ENCODE measurements at places on chromosomes 7 and 10.

GRCh38 chr7:6729492-6730342 lies 23.0 kb upstream of the ZNF12 start:
- no peak for DNase-seq

- DNase-seq, result no peak
Observed at GRCh38 chr10:114283091-114283490, 44.0 kb downstream of the VWA2 start.

DNA sequence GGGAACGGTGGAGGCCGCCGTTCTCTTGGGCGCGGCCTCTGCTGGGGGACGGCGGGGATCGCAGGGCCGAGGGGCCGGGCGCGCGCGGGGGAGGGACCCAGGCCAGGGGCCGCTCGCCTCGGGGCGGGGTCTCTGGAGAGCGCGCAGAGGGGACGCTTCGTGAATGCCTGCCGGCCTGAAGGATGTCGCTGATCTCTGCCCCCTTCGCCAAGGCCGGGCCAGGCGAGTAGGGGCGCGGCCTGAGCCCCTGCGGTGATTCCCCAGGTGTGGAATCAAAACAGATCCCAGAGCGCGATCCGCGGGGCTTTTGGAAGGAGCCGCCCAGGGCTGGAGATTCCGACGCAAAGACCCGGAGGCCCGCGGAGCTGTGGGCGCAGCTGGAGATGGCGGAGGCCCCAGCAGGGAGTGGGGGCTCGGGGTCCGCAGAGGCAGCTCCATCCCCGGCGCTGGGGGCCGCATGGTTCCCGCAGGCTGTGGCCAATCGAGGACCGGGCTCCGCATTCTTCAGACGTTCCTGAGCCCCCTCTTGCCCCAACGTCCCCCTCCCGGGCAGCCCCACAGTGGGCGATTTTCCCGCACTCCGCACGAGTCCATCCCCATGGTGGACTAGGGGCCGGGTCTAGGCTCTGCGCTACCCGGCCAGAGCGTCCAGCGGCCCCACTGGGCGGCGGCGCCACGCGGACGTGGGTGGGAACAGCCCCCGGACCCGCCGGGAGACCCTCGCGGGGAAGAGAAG lies 166.0 kb downstream of the ACTR3B start:
- DNase-seq, result no peak

GRCh38 chr10:100738055-100738827 lies 7.1 kb upstream of the PAX2 start:
- no peak for DNase-seq

- DNase-seq, result no peak
Observed at GRCh38 chr7:44740055-44740454, 8.6 kb upstream of the ZMIZ2 start.

DNA sequence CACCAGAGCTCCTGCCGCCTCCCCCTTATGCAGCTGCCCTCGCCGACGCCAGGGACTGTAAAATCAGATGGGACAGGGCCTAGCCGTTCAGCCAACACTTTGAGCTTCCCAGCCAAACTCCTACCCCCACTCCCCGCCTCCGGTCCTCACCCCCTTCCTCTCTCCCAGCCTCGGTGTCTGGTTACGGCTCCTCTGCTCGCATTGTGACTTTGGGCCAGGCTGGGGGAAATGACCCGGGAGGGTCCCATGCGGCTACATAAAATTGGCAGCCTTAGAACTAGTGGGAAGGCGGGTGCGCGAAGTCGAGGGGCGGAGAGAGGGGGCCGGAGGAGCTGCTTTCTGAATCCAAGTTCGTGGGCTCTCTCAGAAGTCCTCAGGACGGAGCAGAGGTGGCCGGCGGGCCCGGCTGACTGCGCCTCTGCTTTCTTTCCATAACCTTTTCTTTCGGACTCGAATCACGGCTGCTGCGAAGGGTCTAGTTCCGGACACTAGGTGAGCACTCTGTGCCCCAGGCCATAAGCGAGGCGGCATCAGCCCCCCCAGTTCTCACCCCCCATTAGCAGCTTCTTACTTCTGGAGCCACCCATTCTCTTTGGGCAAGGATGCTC lies at the start of gene KAZALD1:
KAZALD1 (plus strand) TSS at position 366 of the 608 bp plus-strand sequence. CDS start 604 bp downstream, outside the sequence.
- DNase-seq, result no peak

DNA sequence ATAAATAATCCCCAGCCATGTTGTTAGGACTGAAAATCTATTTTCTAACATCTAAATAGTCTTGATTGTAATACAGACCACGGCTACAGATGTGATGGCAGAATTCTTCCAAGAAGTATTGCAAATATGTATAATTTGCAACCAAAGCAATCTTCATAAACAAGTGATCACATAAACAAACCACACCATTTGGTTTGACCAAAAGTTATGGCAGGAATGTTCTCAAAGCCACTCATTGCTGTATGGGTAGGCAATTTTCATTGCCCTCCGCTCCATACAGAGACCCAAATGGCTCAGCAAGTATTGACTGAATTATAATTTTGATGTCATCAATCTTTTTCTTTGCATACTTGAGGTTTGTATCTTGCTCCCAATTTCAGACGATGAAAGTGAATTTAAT lies 19.0 kb upstream of the RHOBTB1 start:
- DNase-seq, result no peak

GRCh38 chr10:6802759-6803426 lies 222.8 kb upstream of the PRKCQ start:
- DNase-seq, result no peak

DNA sequence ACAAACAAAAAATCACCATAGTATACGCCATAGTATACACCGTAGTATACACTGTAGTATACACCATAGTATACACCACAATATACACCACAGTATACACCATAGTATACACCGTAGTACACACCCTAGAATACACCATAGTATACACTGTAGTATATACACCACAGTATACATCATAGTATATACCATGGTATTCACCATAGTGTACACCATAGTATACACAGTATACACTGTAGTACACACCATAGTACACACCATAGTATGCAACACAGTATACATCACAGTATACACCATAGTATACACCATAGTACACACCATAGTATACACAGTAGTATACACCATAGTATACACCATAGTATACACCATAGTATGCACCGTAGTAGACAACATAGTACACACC lies 157.6 kb upstream of the ADARB2 start:
- no peak for DNase-seq

GRCh38 chr10:71745664-71746250 lies 26.2 kb upstream of the C10orf105 start:
- DNase-seq, result no peak

DNA sequence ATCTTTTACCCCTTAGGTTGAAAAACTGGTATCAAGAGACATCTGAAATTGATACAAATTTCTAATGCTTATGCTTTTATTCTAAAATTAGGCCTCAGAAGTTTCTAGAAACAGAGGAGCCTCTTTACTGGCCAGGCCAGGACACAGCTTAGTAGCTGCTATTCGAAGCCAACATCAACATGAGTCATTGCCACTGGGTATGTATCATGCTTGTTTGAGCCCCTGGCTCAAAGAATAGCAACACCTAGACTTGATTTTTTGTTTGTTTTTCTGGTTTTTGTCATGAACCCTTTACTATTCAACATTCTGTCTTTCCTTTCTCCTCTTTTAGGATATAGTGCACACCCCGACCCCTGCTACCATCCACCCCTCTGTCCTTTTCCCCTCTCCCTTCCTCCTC lies 90.9 kb upstream of the STK17A start:
- DNase-seq, result no peak

- no peak for DNase-seq
Observed at GRCh38 chr10:452512-453426, 236.7 kb downstream of the DIP2C start.

DNA sequence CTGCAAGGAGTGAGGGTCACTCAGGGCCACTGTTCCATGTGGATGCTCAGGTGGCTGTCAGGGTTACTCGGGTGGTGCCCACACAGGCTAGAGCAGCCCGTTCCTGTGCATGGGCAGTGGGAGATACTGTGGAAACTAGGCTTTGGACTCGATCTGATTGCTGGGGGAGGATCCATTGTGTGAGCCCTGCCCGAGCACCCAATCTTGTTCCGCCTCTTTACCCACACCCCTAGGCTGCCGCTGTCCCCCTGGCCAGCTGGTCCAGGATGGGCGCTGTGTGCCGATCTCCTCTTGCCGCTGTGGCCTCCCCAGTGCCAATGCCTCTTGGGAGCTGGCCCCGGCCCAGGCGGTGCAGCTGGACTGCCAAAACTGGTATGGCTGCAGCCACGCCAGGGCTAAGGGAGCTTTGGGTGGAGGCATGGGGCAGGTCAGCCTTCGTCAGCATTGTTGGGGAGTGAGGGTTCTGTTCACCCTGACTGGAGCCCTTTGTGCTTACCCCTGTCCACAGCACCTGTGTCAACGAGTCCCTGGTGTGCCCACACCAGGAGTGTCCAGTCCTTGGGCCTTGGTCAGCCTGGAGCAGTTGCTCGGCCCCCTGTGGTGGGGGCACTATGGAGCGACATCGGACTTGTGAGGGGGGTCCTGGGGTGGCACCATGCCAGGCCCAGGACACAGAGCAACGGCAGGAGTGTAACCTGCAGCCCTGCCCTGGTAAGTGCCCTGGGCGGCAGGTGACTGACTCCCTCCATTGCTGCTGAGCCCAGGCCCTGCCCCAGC lies 12.4 kb upstream of the ZNF862 start:
- DNase-seq, result no peak

- peak; percentile 34 for DNase-seq
Observed at GRCh38 chr7:94087664-94088352, 83.7 kb upstream of the BET1 start.

DNA sequence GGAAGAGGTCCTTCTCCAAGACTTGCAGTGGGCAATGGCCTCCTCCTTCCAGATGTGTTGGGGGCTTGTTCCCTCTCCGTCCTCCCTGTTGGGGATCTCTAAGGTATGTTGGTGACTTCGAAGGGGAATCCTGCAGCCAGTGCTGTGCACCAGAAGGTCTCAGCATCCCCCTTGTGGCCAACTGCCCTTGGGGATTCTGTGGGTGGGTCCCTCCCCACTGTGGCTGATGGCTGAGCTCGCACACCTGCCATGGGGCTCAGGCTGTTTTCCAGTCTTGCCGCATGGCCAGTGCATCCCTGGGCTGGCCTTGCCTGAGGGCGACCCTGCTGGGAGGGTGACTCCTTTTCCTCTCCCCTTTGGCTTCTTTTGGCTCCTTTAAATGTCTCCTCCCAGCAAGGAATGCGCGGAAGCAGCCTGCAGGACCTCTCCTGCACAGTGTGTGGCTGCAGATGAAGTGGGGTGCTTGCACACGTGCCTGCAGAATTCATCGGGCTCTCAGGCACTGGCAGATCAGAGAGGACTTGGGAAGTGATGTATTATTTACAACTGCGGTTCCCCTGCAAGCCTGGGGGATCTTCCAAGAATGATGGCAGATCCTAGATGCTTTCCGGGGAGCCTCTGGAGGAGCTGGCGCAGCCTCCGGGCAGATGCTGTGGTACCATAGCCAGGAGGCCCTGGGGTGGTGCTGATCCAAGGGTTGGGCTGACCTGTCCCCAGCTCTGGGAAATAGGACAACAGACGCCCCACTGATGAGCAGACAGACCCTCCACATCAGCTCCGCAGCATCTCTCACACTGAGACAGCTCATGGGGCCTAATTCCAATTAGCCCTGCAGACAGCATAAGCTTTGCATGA lies 410.0 kb downstream of the TCERG1L start:
- no peak for DNase-seq

DNA sequence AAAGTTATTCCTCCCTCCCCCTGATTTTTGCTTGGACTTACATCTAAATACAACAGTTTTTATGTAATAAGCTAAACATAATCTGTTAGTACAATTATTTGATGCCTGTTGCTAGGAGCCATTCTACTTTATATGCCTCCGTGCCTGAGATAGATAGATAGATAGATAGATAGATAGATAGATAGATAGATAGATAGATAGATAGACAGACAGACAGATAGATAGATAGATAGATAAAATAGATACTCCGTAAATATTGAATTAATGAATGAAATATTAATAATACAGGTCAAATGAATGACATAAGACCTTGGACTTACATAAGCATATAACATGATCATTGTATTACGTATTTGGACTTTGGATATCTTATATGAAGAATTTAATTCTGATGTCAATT lies 23.0 kb downstream of the NET1 start:
- DNase-seq, result no peak

DNA sequence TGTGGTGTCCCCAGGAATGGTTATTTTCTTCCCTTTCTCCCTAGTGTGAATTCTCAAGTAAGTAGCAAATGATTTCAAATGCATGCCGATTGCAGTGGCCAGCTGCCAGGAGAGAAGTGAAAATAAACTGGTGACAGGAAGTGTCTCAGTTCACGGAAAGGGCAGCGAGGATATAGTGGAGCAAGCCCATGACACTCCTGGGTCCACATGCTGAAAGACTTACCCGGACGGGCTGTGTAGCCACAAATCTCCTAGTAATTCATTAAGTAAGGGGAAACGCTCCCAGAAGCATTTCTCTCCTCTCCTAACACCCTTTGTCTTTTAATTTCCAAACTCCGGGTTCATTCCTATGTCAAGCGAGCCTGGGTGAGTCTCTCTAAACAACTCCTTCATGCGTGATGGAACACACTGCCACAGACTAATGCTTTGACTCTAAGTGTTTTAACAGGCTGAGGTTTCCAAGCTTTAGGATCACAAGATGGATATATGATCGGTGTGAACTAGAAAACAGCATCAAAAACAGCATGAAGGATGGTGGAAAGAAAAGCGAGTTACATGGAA lies 125.6 kb downstream of the CYP26A1 start:
- no peak for DNase-seq

DNA sequence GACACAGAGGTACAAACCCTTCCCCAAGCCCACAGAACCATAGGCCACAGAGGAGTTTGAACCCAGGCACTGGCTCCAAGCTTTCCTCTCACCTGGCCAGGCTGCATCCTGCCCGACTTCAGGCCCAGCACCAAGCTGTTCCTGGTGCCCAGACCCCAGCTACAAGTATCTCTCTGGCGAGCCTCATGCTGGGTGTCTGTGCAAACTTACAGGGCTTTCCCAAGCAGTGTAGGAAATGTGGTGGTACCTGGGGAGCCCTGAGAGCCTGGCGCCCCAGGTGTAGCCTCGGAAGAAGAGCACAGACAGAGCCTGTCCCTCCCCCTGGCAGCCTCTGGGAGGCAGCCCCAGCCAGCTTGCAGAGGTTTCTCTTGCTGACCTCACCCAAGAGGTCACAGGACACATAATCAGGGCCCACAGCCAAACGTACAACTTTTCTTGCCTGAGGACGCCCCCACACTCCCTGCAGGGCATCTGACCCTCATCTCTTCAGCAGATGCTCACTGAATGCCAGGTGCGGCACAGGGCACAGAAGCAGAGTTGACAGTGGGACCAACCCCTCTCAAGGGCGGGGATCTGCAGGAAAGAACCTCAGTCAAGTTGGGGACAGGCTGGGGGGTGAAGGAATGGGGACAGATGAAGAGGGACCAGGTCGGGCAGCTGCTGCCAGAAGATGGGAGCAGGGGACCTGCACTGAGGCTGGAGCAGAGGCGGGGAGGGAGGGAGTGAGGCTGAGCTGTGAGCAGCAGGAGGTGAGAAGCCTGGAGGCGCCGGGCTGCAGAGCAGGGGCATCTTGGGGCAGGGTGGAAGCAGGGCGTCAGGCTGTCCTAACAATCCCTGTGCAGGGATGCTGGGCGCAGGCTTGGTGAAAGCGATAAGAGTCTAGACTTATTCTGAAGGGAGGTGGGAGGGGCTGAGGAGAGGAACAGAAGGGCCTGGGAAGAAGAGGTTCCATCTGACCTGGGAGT lies 16.3 kb upstream of the MYL7 start:
- no peak for DNase-seq

GRCh38 chr10:91724933-91725332 lies 73.3 kb upstream of the TNKS2 start:
- DNase-seq, result no peak

GRCh38 chr10:50528206-50528605 lies 95.5 kb downstream of the SGMS1 start:
- no peak for DNase-seq
